ENCODE measurements at places on chromosomes 1 and 21.

DNA sequence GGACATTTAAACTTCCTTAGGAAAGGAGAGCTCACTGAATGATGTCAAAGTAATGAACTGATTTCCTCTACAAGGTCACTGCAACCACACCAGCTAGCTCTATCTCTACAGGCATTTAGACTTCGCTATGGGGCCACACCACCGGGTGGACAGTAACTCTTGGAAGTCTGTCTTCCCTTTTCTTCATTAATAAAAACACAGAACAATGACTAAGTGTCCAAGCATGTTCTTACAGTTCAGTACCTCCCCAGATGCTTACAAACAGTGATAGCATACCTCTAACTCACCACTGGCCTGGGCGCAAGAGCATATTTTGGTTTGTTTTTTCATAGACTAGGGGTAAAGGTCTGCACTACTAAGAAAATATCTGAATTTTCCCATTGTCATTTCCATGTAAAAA is 54.6 kb downstream of the SIM2 start:
- no peak for DNase-seq

- no peak for DNase-seq
Measured at GRCh38 chr1:77081834-77082233, 137.4 kb downstream of the PIGK start.

GRCh38 chr1:176853503-176853902 is 311.0 kb downstream of the ASTN1 start:
- DNase-seq, result no peak

GRCh38 chr1:107557095-107557494 is 407.9 kb downstream of the VAV3 start:
- no peak for DNase-seq

- DNase-seq, result peak; percentile 9
Measured at GRCh38 chr1:230426246-230427093, at the start of gene PGBD5. Gene PGBD5 (minus strand): TSS chr1:230426332. CDS start chr1:230425928, 404 bp downstream.

GRCh38 chr1:221874285-221875003 is 132.6 kb upstream of the DUSP10 start:
- DNase-seq, result no peak

- no peak for DNase-seq
Measured at GRCh38 chr1:245987219-245987545, 519.9 kb downstream of the SMYD3 start.

DNA sequence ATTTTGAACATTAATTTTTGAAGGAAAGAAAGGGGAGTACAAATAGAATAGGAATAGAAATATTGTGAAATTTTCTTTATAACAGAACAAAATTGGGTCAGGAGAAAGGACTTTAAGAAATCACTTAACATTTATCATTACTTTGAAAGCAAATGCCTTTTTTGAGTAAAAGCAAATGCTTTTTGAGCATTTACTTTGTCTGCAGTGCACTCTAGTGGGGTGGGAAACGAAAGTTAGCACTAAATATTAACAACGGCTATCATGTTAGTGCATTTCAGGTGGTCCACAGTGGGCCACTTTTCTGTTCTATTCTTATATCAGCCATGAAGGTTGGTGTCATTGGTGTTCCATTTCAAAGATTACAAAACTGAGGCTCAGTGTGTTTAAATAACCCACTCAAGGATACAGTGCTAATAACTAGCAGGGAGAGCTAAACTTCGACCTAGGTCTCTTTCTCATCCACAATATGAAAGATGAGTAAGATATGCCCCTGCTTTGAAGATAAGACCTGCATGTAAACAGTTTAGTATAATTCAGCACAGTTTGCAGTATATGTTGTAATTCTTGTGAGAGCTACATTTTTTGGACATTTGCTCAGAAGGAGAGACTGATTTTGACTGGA is 13.4 kb downstream of the LRRC8D start:
- DNase-seq, result no peak

DNA sequence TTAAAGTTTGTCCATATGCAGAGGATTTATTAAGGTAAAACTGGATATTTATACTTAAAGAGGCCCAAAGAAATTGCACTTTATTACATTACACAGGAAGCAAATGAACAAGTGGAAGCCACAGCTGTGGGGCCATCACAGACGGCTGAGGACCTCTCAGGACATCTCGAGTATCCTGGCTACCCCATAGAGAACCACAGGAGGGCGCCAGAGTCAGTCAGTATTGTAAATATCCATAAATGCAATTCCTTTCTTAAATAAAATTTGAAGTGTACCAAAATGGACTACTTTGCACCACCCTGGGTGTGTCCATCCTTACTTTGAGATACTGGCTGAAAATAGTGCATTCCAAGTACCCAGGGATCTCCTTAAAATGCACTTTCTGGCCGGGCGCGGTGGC is 257.2 kb downstream of the MRPL39 start:
- DNase-seq, result no peak

DNA sequence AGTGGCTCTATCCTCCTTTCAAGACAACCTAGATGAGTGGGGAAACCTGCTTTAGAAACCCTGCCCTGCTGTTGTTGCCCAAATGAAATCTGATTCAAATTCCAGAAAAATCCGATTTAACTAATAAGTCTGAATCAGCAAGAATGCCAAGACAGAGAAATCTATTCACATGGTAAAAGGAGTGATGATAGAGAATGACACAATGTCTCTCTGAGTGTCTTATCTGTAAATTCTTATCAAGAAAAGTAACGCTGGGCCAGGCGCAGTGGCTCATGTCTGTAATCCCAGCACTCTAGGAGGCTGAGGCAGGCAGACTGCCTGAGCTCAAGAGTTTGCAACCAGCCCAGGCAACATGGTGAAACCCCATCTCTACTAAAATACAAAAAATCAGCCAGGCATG is 13.7 kb upstream of the GUCA2A start:
- no peak for DNase-seq

GRCh38 chr1:229079016-229079595 is 191.8 kb upstream of the RAB4A start:
- no peak for DNase-seq

- DNase-seq, result no peak
Measured at GRCh38 chr1:212152308-212152693, 116.8 kb downstream of the DTL start.

GRCh38 chr1:201925301-201925567 is 21.1 kb downstream of the LMOD1 start:
- DNase-seq, result no peak

GRCh38 chr1:47444562-47445465 is 7.0 kb downstream of the FOXD2 start:
- no peak for DNase-seq

- no peak for DNase-seq
Measured at GRCh38 chr1:61051443-61051718, 31.0 kb upstream of the NFIA start.

GRCh38 chr1:234313171-234313570 is 60.1 kb upstream of the COA6 start:
- DNase-seq, result no peak

DNA sequence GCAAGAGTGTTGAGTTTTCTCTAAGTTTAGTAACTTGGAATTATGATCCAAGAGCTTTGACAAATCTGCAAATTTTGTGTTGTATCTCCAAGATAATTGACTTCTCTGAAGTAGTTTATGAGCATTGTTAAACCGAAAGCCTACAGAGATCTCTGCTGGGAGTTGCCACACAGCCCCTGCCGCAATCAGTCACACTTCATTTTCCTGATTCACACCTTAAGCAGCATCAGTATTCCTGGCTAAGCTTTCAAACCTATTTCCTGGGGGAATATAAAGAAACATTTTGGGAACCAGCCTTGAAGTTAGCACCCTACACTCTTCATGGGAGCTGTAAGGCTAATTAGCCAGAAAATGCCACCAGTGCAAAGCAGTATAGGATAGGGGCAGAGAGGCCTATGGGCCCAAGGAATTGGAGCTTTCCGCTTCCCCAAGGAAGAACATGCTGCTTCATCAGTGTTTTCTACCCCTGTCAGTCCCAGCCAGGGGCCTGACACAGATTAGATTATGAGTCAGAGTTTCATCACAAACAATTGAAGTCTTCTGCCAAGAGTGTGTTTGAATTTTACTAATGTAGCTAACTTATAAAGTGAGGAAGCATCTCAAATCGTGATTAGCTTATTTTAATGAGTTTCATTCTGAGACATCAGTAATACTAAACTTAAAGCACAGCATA is 23.2 kb upstream of the CACYBP start:
- DNase-seq, result no peak

- no peak for DNase-seq
Measured at GRCh38 chr1:184649451-184649888, 105.2 kb downstream of the EDEM3 start.

- DNase-seq, result no peak
Measured at GRCh38 chr1:33343539-33343938, 22.6 kb upstream of the A3GALT2 start.

GRCh38 chr1:32336963-32337675 is 1.1 kb upstream of the MARCKSL1 start:
- peak; percentile 49 for DNase-seq

GRCh38 chr1:230226007-230226800 is 159.2 kb downstream of the GALNT2 start:
- DNase-seq, result no peak

- no peak for DNase-seq
Measured at GRCh38 chr21:21864321-21864840, 866.2 kb downstream of the NCAM2 start.

- DNase-seq, result no peak
Measured at GRCh38 chr1:168260393-168260792, 20.3 kb upstream of the TBX19 start.

GRCh38 chr1:245279346-245279745 is 124.6 kb downstream of the KIF26B start:
- no peak for DNase-seq

- peak; percentile 38 for DNase-seq
Measured at GRCh38 chr1:72282271-72283021, at the start of gene NEGR1. Gene NEGR1 (minus strand): TSS chr1:72282539.

GRCh38 chr1:181647314-181648035 is 164.2 kb downstream of the CACNA1E start:
- DNase-seq, result no peak

DNA sequence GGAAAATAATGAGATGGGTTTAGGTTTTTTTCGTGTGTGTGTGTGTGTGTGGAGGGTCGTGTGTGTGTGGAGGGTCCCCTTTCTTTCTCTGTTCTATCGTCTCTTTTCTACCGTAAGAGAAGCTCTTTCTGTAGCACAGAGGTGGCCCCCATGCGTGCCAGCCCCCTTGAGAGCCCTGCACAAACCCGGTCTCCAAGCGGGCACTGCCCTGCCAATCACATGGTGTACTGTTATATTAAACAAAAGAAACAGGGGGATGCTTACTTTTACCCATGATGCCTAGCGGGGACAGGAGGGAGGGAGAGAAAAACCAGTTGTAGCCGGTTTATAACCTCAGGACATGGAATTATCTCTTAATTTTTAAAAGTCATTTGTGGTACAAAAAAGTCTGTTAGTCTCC is 41.0 kb downstream of the GATAD2B start:
- no peak for DNase-seq

GRCh38 chr1:204566583-204566955 is 50.4 kb downstream of the MDM4 start:
- DNase-seq, result no peak

GRCh38 chr21:15029077-15029476 is 35.7 kb downstream of the NRIP1 start:
- no peak for DNase-seq

DNA sequence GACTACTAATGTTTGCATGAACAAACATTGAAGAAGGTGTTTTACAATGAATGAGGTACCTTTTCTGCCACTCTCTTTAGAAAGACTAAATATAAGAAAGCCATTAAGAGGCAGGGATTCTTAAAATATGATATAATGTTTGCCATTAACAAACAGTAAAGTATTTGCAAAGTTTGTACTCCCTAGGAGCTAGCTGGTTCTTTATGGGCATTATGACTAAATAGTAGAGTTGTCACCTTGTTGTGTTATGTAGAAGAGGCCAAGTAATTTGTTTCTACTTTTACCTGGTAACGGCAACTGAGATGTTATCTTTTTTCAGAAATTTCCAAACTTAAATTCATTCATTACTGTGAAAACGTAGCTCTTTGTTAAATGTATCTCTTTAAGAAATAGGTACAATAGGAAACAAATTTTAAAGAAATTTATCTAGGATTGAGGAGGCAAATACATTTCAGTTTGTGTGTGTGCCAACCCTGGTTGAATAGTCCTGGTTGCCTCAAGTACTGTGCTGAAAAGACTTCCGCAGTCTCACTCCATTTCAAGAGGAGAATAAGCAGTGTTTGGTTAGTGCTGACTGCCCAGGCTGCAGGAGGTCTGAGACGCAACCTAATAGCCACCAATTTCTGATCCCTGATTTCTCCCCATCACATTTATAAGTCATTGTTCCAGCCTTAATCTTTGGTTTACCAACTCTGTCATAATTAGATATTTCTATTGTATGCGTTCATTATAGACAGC is 52.1 kb downstream of the WDR3 start:
- no peak for DNase-seq

Measured in activated gamma-delta T cell treated with anti-CD3 and anti-CD28 coated beads, Interleukin-2, amount 50 U/mL, for 16 hours (primary cell).